ENCODE measurements at places on chromosomes 7 and 10. TPM values are rescaled to one million over a fixed set of nuclear protein-coding genes. Genes with fewer than 3 reads are reported as not detected.

The TRPV5 gene
- total RNA-seq, result not detected

The EPO gene
- total RNA-seq, result not detected

The DLX5 gene
- total RNA-seq, result not detected

The OR2A12 gene
- not detected for total RNA-seq

The SLC18A3 gene
- not detected for total RNA-seq

The PNLIP gene
- total RNA-seq, result not detected

The NDUFB2 gene
- 387 TPM for total RNA-seq

The AKR1C8 gene
- not detected for total RNA-seq

The STEAP4 gene
- total RNA-seq, result not detected

The FAM131B gene
- total RNA-seq, result 0.43 TPM

The HNRNPF gene
- total RNA-seq, result 261 TPM

The CPN1 gene
- total RNA-seq, result 0.28 TPM

The SUV39H2 gene
- 18.2 TPM for total RNA-seq

The SLC35G1 gene
- 6.6 TPM for total RNA-seq
